ENCODE measurements at places on chromosomes 12 and 14.

- no peak for DNase-seq
Observed at GRCh38 chr14:34235643-34236300, 226.3 kb downstream of the SPTSSA start.

- DNase-seq: no peak
Observed at GRCh38 chr12:131189781-131190180, 236.1 kb downstream of the ADGRD1 start.

GRCh38 chr12:15581006-15581405 lies 208.2 kb downstream of the EPS8 start:
- no peak for DNase-seq

DNA sequence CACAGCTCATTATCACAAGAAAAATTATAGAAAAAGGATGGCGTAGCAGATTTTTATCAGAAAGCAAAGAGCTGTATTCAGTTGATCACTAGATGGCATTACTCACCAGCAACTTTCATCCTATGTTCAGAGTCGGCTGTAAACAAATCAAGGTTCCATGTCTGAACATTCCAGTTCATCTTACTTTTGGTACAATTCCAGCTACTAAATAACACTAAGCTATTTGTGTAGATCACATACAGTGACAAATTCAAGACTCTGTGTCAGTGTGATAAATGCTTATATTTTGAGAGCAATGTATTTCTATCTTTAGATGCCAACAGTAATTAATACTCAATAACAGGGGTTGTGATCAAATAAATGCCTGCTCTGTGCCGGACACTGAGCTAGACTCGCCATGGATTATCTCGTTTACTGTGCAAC lies 30.1 kb downstream of the NRDE2 start:
- DNase-seq: peak; percentile 85

- DNase-seq: peak; percentile 17
Observed at GRCh38 chr12:22631863-22632463, 7.0 kb downstream of the ETNK1 start.

DNA sequence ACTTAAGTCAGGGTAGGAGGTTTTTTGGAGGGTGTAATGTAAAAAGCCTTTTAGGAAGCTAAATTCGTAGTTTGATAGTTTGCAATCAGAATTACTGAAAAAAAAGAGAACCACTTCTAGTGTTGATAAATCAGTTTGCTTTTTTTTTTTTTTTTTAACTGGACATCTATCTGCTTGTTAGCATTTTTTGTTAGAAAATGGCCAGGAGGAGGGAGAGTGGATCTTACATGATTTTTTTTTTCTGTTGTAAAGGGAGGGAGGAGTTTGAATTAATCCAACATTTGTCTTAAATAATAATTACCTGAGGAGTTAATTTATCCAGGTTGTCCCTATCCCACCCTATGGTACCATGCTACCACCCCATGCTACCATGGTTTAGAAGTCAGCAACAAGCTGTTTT lies 1.2 kb downstream of the FBXO34 start:
- no peak for DNase-seq

DNA sequence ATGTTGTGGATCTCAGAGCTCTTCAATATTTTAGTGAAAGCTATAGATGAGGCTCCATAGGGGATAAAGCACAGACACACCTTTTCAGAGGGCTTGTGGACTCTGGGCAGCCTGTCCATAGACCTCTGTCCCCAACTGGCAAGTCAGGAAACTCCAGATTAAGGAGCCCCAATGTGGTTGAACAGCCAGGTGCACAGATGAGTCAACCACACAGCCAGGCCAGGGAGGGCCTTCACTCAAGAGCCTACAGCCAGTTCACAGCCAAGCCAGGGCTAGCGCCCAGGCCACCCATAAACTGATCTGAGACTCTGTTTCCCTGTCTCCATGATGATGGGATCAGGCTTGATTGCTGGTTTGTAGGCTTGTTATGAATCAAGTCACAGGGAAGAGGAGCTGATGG lies 1.0 kb upstream of the BDKRB2 start:
- DNase-seq: no peak

- DNase-seq: peak; percentile 61
Observed at GRCh38 chr12:51951199-51951842, at the start of gene ACVR1B. ACVR1B (plus strand) TSS chr12:51951699; CDS start chr12:51951744, 45 bp downstream.

DNA sequence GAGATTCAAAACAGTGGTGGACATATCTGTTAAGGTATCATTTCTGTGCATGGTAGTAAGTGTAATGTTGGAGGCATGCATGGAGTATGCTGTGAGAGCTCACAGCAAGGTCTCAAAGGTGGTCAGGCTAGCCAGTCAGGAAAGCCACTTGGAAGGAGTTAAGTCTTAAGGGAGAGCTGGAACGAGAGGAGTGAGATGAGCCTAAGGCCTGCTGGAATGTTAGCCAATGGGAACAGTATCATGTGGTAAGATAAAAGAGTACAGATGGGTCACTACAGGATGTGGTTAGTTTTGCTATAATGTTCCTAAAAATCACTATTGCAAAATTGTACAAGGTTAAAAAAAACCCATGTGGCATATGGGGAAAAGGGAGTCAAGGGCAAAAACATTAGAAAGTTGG lies 311.7 kb upstream of the E2F7 start:
- DNase-seq: no peak

- no peak for DNase-seq
Observed at GRCh38 chr14:99354166-99354875, 82.3 kb upstream of the BCL11B start.

GRCh38 chr12:79954037-79954610 lies 19.2 kb upstream of the PPP1R12A start:
- no peak for DNase-seq

DNA sequence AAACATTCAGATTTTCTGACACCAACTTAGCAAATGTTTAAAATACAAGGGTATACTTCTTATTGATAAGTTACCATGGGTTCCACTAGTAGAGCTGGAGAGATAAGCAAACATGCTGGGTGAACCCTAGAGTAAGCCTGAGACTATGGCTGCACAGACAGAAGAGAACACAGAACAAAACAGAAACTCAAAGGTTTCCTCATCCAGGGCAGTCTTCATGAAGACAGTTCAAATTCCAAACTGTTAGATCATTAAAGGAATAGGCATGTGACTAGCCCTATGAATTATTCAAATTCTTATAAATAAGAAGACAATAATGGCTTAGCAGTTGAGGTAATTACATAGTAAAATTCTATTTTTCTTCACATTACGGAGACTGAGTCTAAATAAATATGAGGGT lies 28.1 kb downstream of the BTBD7 start:
- DNase-seq: no peak

DNA sequence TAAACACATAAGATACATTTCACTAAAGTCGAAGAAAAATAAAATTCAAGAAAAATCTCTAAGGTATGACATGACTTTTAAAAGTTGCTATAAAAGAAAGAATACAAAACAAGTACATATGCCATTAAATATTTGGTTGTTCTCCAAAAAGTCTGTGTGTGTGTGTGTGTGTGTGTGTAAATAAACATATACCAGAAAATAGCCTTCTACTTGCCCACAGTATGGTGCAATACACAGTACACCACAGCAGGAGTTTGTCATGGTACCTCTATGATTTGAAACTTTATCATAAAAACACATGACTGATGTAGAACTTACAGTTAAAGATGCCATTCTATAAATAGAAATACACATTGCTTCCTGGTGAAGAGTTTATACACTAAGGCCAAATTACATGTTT lies 692.7 kb upstream of the MGAT4C start:
- DNase-seq: no peak

- DNase-seq: no peak
Observed at GRCh38 chr14:88421286-88421685, 35.8 kb downstream of the SPATA7 start.

GRCh38 chr12:117836999-117837736 lies 131.6 kb downstream of the KSR2 start:
- peak; percentile 52 for DNase-seq

DNA sequence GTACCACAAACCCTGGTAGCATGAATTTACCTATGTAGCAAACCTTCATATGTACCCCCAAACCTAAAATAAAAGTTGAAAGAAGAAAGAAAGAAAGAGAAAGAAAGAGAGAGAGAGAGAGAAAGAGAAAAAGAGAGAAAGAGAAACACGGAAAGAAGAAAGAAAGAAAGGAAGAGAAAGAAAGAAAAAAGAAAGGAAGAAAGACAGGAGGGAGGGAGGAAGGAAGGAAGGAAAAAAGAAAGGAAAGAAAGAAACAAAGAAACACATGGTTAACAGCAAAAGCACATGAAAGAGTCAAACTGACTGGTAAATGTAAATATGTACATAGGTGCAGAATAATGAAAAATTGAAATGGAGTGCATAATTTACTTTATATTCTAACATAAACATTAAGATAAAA lies 903.4 kb downstream of the LRFN5 start:
- DNase-seq: no peak

DNA sequence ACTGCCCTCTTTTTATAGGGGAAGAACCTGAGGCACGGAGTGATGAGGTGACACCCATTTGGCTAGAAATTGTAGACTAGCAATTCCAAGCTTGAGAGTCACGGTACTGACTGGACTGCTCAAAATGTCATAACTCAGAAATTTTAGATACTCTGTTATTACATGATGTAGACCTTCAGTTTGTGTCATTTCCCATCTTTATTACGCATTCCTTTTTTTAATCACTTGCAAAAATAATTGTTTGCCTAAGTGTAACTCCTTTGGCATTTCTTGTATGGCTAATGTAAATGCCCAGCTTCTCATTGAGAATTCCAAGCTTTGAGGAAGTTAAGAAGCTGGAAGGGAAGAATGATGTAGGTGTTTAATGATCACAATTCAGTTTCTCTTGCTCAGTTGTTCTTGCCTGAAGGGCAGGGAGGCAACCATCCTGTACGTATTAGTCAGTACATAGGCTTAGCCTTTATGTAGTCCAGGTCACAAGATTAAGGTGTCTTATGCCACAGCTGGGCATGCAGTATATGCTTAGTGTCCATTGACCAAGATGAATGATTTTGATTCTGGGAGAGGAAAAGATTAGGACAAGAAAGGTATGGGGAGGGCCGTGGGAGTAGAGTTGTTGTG lies 68.2 kb upstream of the EVL start:
- no peak for DNase-seq

GRCh38 chr12:121295116-121295745 lies 1.3 kb downstream of the CAMKK2 start:
- peak; percentile 15 for DNase-seq

DNA sequence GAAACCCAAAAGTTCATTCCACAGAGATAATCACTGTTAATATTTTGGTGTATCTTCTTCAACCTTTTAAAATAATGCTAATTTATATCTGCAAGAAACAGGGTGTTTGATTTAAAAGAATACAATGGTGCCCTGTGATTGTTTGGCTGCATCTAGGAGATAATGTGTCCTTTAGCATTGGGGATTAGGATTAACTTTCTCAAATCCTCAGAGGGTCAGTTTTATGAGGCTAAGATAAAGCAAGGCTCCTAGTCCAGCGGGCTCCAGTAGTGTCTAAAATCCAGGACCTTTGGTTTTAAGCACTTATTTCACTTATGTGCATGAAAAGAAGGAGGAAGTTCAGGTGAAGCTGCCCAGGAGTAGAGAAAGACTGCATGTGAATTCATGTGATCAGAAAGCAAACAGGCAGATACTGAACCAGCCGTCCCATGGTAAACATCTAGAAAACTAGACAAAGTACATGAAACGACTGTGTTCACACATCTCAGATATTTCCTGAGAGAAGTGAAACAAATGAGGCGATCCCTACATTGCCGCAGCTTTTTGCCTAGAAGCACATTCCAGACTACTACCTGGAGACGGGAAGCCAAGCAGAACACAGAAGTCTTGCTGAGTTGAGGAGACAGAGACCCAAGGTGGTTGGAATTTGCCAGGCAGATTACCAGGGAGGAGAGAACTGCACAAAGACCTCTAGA lies 129.1 kb upstream of the MAX start:
- DNase-seq: no peak

GRCh38 chr12:998020-998874 lies 7.2 kb downstream of the ERC1 start:
- DNase-seq: no peak

DNA sequence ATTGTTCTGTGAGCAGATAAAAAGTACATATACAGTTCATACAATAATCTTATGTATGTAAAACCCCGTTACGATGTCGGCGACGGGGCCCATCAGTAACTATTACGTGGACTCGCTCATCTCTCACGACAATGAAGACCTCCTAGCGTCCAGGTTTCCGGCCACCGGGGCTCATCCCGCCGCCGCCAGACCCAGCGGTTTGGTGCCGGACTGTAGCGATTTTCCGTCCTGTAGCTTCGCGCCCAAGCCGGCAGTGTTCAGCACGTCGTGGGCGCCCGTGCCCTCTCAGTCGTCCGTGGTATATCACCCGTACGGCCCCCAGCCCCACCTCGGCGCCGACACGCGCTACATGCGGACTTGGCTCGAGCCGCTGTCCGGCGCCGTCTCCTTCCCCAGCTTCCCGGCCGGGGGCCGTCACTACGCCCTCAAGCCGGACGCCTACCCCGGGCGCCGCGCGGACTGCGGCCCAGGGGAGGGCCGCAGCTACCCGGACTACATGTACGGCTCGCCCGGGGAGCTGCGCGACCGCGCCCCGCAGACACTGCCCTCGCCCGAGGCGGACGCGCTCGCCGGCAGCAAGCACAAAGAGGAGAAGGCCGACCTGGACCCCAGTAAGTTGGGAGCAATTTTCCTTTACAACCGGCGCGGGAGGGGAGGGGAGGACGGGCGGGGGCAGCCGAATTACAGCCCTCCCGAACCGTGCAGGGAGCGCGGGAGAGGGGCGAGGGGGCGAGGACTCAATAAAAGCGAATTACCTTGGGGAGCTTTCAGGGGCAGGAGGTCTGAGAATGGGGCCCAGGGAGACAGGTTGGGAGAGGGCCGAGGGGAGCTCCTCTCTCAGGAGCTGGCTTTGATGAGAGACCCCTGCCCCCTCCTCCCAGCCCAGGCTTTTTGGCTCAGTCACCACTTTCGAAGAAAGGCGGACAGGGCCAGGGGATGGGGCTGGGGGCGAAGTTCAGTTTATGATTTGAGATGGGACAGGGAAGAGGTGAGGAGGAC lies at the start of gene HOXC9:
HOXC9 (plus strand) TSS at position 46 of the 999 bp plus-strand sequence; CDS start at position 74, 28 bp downstream.
- DNase-seq: no peak

GRCh38 chr14:22370084-22370847 lies 218.8 kb downstream of the DAD1 start:
- DNase-seq: no peak
